IMR-90 (cell line): ENCODE measurements at places on chromosomes 3 and 15. TPM values are rescaled to one million over a fixed set of nuclear protein-coding genes. Genes with fewer than 3 reads are reported as not detected.
A peak's percentile ranks its signal among the peaks of the same experiment; 100 is the strongest.

SH3GL3 gene
- total RNA-seq, result not detected in 2 replicates

PRKCD gene
- total RNA-seq, result 3.3 and 4.3 TPM in 2 replicates

CACNA2D2 gene
- not detected in 2 replicates for total RNA-seq

RNU5B-1 gene
- total RNA-seq, result not detected in 2 replicates

PP2D1 gene
- not detected in 2 replicates for total RNA-seq

ADIPOQ gene
- total RNA-seq, result not detected in 2 replicates

GOLGA8S gene
- under 0.01 TPM in 2 replicates for total RNA-seq

ISLR gene
- under 0.01 TPM in 2 replicates for total RNA-seq

GRCh38 chr3:42739401-42740158 lies 33.5 kb downstream of the CCDC13 start:
- DNase-seq, result no peak

GRCh38 chr15:97545799-97546198 lies 414.7 kb upstream of the ARRDC4 start:
- DNase-seq, result no peak

DNA sequence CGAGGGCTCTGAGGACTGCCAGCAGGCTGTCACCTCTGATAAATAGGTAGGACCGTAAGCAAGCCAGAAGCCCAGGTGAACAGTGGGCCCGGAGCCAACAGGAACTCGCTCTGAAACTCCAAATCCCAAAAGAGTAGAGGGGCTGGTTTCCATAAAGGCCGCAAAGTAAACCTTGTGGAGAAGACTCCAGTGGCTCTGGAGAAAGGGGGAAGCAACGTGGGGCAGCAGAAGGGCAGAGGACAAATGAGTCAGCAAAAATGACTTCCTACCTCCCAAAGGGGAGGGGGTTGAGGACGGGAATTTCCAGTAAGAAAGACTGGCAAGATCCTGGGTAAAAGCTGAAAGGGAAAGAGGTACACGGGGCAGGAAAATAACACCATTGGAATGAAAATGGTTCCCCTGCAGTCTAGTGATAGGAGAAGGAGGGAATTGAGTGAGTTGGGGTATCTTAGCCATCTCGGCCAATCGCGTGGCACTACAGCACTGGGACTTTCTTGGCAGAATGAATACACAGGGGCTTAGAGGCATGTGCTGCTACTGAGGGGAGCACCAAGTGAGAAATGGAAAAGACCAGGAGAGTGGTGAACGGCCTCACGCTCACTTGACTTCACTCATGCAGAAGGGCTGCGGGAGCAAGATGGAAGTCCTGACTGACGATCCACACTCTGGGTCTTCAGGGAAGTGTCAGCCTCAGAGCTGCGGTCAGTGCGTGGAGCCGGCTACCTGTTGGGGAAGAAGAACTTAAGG lies 33.2 kb downstream of the BMF start:
- DNase-seq, result no peak

GRCh38 chr3:88795503-88795902 lies 311.9 kb upstream of the EPHA3 start:
- no peak for DNase-seq

- DNase-seq, result peak; percentile 82
Measured at GRCh38 chr3:71226565-71227269, 356.8 kb downstream of the FOXP1 start.

DNA sequence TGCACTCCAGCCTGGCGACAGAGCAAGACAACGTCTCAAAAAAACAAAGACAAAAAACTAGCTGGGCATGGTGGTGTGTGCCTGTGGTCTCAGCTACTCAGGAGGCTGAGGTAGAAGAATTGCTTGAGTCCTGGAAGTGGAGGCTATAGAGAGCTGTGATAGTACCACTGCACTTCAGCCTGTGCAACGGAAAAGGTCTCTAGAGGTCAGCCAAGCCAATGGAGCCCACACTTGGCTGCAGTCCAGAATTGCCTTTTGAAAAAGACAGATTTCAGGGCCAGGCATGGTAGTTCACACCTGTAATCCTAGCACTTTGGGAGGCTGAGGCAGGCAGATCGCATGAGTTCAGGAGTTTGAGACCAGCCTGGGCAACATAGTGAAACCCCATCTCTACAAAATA lies 8.4 kb upstream of the RBPMS2 start:
- DNase-seq, result no peak

DNA sequence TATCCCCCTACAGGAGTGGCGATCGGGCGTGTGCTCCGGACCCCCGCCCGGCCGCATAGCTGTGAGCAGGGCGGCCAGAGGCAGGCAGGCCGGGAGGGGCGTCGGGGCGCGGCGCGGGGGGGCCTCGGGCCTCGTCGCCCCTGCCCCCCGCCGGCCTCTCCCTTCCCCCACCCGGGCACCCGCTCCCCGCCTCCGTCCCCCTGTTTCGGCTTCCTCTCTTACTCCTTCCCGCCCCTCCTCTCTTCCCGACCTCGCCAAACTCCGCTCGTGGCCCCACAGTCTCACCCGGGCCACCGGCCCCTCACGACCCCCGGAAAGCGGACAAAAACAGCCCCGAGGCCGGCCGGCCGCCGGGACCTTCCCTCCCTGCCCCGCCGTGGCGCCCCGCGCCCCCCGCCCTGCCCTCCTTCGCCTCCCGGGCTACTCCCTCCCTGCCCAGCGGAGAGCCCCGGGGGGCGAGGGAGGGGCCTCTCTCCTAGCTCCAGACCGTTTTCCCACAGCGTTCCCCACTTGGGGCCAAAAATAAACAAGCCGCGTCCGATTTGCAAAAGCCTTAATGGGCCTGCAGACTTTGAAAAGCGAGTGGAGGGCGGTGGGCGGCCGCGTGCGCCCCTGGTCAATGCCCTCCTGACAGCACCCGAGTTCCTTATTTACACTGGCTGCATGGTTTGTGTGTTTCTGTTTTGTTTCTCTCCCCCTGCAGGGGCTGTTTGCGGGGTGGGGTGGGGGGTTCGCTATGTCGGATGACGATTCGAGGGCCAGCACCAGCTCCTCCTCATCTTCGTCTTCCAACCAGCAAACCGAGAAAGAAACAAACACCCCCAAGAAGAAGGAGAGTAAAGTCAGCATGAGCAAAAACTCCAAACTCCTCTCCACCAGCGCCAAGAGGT lies 1.0 kb downstream of the UBE2E1 start:
- DNase-seq, result no peak

DNA sequence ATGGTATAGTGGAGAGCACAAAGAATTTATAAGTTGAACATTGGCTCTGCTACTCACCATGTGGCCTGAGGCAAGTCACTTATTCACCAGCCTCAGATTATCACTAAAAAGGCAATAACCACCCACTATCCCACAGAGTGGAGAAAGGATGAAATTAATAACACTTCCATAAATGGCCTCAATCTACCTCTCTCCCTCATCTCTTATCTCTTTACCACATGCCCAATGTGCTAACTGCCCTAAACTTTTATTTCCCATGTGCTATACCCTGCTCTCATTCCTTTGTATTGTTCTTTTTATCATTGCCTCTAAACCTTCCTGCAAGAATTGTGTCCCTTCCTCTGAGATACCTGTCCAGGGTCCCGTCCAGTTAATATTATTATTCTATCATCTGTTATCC lies 26.0 kb downstream of the SLC12A6 start:
- DNase-seq, result no peak

GRCh38 chr15:43985976-43986680 lies 159.3 kb downstream of the WDR76 start:
- no peak for DNase-seq

DNA sequence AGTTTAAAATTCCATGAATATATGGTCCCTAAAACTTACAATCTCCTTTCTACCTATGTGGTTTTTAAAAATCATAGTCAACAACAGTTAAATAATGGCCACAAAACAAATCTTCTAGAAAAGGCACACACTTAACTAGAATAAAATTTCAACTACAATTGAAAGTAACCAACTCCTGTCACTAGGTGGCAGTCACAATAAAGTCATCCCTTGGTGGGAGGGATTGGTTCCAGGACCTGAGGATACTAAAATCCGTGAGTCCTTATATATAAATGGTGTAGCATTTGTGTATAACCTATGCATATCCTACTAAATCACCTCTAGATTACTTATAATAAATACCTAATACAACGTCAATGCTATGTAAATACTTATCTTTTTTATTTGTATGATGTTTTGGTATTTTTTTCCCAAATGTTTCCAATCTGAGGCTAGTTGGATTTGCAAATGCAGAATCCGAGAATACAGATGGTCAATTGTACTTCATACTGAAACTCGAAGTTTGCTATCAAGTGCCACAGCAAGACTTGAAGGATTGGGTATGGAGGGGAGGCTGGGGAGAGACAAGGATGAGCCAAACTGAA lies 172.6 kb downstream of the FMN1 start:
- peak; percentile 75 for DNase-seq

GRCh38 chr15:68096099-68096498 lies 42.0 kb downstream of the PIAS1 start:
- DNase-seq, result no peak

DNA sequence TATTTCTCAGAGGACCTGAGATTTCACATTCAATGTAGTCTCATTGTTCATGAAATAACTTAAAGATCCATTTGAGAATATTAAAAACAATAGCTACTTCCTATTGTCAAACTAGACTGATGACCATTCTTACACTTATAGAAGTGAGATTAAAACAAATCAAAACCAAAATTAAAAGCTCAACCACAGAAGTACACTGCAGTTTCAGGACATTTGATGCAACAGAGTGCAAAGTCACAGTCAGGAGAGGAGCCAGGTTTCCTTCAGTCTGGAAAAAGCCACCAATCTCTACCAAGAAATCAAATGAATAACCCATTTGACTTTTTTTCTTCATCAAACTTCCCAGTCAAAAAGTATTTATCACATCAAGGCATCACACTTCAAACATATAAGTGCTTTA lies 5.5 kb downstream of the CCPG1 start:
- no peak for DNase-seq

GRCh38 chr15:81108427-81108826 lies 25.6 kb upstream of the CFAP161 start:
- no peak for DNase-seq

DNA sequence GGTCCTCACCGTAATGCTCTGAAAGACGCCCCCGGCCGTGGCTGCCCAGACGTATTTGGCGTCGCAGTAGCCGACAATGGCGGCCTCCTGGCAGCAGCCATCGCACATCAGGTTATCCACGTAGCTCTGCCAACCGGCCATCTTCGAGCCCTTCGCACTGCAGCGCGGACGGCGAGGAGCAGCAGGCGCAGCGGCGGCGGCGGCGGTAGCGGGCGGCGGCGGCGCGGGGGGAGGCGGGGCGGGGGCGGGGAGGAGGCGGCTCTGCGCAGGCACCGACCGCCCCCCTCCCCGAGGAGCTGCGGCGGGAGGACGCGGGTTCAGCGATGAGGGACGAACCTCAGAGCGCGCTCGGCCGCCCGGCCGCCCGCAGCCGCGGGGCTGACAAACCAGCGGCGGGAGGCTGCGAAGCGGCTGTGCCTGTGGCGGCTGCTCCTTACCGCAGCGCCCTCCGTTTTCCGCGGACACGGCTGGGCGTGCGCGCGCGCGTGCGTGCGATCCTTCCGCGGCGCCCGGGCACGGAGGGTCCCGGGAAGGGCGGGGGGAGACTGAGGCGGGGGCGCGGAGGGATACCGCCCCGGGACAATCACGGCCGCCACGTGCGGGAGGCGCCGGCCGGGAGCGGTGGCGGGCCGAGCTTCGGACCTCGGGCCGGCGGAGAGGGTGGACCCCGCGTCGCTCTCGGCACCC lies at the start of gene PFN2:
Gene PFN2 (minus strand): TSS at position 180 of the 687 bp plus-strand sequence. CDS start 39 bp downstream, at position 141.
- peak; percentile 73 for DNase-seq

DNA sequence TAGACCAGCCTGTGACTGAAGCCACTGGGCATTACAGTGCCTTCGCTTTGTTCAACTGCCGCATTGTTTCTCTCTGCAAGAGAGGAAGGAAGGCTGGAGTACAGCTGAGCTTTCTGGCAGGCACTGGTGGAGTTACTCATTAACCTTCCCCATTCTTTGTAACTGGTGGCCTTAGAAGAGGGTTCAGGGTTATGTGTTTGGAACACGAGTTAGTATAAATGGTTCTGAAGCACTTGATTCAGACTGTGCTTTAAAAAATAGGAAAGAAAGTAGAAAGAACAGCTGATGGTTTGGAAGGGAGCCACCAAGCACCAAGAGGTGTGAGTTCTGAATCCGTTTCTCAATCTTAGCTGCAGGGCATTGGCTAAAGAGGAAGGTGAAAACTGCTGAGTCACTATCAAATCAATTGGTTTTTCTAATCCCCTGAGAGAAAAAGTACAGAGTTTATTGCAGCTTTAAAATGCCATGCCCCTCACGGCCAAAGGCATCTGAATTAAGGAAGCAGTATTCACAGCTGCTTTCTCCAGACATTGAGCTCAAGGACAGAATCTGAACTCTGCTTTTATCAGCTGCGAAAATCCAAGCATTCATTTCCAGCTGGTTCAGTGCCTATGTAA lies 3.6 kb downstream of the HGD start:
- DNase-seq, result peak; percentile 65

GRCh38 chr3:169148448-169149348 lies 514.8 kb downstream of the MECOM start:
- DNase-seq, result no peak

DNA sequence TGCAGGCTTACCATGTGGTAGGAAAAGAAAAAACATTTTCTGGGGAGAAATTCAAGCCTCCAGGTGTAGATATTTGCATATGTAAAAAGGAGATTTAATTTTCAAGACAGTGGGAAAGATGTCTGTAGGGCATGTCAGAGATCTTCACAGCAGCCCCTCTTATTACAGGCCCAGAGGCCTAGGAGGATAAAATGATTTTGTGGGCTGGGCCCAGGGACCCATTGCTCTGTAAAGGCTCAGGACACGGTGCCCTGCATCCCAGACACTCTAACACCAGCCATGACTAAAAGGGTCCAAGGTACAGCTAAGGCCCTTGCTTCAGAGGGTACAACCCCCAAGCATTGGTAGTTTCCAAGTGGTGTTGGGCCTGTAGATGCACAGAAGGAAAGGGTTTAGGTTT lies 680.1 kb downstream of the IGSF11 start:
- no peak for DNase-seq

DNA sequence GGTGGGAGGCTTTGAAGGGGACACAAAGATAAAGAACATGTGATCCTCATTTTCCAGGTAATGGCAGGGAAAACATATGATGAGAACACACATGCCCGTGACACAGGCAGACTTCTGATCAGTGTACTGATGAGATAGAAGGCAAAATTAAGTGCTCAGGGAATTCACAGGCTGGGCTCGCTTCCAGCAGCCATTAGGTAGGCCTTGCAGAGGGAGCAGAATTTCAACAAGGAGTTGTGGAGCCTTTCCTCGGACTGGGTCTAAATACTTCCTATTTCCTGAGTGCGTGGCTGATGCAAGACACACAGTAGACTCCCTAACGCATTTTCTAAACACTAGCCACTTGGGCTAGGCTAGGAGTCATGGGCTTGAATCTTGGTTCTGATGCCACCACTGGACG lies 74.0 kb upstream of the ETV5 start:
- DNase-seq, result no peak
